Fibroblast of lung (primary cell): ENCODE measurements at places on chromosomes 5 and 9. TPM values are rescaled to one million over a fixed set of nuclear protein-coding genes. Genes with fewer than 3 reads are reported as not detected.

DNA sequence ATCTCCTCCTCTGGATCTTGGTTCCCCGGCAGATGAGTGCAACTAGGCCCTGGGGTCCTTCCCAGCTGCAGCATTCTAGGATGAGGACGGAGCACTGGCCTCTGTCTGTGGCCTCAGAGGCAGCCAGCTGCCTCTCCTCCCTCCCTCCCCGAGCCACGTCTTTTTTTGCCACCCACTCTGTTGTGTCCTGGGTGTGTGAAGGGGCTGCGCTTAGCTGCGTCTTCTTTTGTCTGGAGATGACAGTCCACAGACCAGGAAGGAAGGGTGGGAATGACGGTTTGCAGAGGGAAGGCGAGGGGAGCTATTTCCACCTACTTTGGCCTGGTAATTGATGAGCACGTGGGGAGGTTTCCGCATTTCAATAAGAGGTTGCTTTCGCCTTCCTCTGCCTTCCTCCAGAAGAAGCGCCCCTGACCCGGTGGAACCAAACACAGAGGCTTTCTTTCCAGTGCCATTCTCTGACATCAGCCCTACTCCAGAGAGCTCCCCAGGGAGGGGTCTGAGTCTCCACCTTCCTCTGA, 34.5 kb upstream of the GABRP start:
- H3K36me3 ChIP-seq: no peaks in the 10 kb centered on the region
- no peaks in the 10 kb centered on the region for H3K4me1 ChIP-seq

DNA sequence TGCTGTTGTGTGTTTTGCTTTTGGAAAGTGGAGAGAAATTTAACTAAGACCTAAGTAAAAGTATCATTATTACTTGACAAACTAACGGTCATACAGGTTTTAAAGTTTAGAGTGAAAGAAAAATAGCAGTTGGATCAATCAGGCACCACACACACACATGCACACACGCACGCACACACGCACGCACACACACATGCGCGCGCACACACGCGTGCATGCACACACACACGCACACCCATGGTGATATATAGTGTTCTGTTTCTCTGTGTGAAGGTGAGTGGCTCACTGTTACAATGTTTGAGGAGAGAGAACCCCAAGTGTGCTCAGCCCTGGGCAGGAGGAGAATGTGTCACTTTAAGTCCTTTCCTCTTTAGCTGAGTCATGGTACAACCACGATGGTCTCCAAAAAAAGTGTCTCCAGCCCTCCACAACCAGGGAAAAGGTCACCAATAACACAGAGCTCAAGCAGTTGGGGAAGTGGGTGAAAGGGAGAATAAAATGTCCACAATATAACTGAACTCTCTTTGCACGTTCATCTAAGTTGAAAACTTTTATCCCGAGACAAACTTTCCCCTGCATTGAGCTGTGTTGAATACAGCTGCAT, 3.2 kb downstream of the ZNF366 start:
- DNase-seq: peak; percentile 77
- no peaks in the 10 kb centered on the region for H3K27me3 ChIP-seq
- no peak overlapping the region for H3K4me3 ChIP-seq
- H3K36me3 ChIP-seq: no peaks in the 10 kb centered on the region
- H3K4me1 ChIP-seq: peaks cover 8% of the 10 kb centered on the region
- no peak overlapping the region for H3K27ac ChIP-seq

DNA sequence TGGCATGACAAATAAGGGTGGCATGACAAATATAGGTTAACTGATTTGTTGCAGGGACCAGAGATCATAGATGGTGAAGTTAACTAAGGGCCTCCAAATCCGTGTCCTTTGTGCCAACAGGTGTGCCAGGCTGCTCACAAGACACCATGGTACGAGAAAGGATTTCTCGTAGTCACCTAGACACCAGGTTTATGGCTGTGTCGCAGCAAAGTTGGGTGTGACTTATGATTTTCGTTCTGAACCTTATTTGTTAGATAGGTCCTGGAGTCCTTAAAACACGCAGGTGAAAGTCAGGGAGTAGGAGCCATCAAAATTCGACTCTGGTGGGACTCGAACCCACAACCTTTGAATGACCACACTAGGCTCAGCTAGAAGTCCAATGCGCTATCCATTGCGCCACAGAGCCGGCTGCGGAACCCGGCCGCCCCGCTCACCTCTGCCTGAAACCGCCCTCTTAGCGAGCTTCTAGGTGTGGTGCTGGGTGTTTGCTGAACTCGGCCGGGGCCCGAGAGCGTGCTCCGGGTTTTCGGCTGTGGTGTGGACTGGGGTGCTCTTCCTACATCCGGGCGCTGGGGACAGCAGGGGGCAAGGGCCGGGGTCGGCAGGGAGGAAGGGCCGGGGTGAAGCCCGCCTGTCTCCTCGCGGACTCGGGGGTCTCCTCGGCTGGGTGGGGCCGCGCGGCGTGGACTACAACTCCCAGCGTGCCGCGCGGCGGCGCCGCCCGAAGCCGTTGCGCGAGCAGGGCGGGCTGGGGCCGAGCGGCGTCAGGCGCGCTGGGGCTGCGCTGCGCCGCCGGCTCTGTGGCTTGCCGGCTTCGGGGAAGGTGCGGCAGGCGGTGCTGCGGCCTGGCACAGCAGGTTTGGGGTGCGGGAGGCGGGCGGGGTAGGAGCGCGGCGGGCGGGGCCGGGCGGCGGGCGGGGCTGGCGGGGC, at the start of gene SLC27A4:
Gene SLC27A4, plus strand, starts transcription at position 767 of the 930 bp plus-strand sequence. CDS start 2,606 bp downstream, outside the sequence.
- peak within 1 kb of the TSS; percentile 47 for H3K27ac ChIP-seq
- H3K27me3 ChIP-seq: no peaks in the 10 kb centered on the region
- H3K36me3 ChIP-seq: peaks cover 4% of the 10 kb centered on the region
- peak within 1 kb of the TSS; percentile 83 for H3K4me3 ChIP-seq
- peaks cover 2% of the 10 kb centered on the region for H3K4me1 ChIP-seq
- peak; percentile 65 for DNase-seq

Gene ZNG1C
- 9.2 and 15.9 TPM in 2 replicates for total RNA-seq

DNA sequence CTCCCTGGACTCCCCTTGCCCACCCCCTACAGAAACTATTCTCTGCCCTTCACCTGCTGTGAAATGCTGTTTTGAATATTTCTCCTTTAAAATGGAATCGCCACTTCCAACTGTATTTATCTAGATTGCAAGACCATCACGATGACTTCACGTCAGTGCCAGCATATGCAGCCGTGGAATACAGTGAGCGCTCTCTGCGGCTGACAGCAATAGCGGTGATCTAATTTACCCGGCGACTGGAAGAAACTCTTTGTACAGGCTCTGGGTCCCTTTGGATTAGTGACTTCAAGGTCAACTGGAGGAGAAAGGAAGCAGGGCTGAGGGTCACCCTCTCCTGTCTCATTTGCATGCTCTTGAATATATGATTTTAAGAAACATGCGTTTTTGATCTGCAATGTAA, 192.0 kb downstream of the IRX1 start:
- DNase-seq: no peak
- no peaks in the 10 kb centered on the region for H3K4me1 ChIP-seq
- H3K27me3 ChIP-seq: no peaks in the 10 kb centered on the region
- no peaks in the 10 kb centered on the region for H3K36me3 ChIP-seq

DNA sequence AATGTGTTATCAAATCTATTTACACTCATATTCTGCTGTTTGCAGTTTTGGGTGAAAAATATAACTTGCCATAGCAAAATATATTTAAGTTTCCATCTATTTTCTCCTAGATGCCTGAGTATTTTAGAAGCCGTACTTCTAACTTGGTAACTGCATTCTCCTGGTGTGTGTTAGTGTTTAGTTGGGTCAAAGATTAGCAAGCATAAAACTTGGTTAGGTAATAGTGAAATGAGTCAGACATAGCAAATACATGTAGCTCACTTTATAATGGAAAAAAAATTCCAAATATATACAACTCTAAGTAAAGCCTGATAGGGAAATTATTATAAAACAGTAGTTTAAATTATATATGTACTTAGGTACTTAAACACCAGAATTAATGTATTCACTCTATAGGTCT, 640.7 kb upstream of the ST8SIA4 start:
- no peaks in the 10 kb centered on the region for H3K36me3 ChIP-seq
- DNase-seq: peak; percentile 32
- H3K27ac ChIP-seq: no peak overlapping the region
- H3K4me3 ChIP-seq: no peak overlapping the region
- H3K4me1 ChIP-seq: no peaks in the 10 kb centered on the region
- H3K27me3 ChIP-seq: no peaks in the 10 kb centered on the region

Gene GLRA1
- not detected in 2 replicates for total RNA-seq

Gene ST6GALNAC4
- 28.1 and 32.6 TPM in 2 replicates for total RNA-seq

DNA sequence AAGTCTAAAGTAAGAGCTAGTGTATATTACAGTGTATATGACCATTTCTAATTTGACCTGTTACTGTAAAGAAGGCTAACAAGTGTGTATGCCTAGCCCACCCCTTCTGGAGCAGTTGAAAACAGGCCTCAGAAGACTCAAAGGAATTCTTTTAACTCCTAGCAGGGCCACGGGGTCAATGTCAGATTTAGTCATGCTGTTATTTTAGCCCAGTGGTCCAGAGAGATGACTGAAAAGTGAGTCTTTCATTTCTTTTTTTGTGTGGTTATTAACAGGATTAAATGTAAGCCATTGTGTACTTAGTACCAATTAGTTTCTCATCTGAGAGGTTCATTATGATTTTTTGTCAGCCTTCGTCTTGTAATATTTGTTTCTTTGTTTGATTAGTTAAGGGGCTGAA, 24.4 kb downstream of the ZCCHC7 start:
- no peaks in the 10 kb centered on the region for H3K36me3 ChIP-seq
- H3K4me3 ChIP-seq: no peak overlapping the region
- DNase-seq: peak; percentile 55
- peaks cover 2% of the 10 kb centered on the region for H3K4me1 ChIP-seq

GRCh38 chr5:109959652-109960051, 269.9 kb downstream of the MAN2A1 start:
- no peaks in the 10 kb centered on the region for H3K4me1 ChIP-seq
- H3K4me3 ChIP-seq: no peak overlapping the region
- no peaks in the 10 kb centered on the region for H3K36me3 ChIP-seq
- H3K27me3 ChIP-seq: no peaks in the 10 kb centered on the region

DNA sequence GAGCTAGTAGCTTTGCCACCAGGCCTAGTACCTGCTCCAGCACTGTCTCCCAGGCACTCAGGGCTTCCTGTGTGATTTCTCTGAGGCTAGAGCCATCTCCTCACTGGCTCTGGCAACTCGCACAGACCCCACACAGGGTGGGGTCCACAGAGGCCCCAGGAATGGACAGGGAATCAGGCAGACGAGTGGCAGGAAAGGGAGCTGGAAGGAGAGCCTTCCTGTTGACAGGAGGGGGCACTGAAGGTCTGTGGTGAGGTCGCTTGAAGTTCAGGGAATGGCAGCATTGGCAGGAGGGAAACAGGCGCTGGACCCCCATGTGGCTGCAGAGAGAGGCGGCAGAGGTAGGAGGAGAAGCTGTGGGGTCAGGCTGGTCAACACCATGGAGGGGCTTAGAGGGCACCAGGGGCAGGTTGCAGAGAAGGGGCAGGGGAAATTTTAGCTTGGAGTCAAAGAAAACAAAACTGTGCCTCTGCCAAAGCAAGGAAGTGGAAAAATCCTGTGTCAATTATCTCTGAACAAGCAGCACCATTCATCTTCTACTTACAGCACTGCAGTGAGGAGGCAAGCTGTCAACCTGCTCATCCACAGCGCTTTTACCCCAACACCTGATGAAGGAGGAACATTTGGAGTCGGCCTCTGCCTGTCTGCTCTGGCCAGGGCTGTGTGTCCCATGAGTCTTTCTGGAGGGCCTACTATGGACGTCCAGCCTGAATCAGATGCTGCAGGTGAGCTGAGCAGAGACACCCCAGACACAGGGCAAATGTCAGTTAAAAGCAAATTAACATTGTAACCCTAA, 270.2 kb downstream of the FSTL4 start:
- H3K4me3 ChIP-seq: no peak overlapping the region
- no peaks in the 10 kb centered on the region for H3K4me1 ChIP-seq

- no peak overlapping the region for H3K27ac ChIP-seq
- no peaks in the 10 kb centered on the region for H3K27me3 ChIP-seq
- peak; percentile 93 for DNase-seq
- peak overlapping the region; percentile 40 for H3K4me3 ChIP-seq
- H3K4me1 ChIP-seq: no peaks in the 10 kb centered on the region
Measured at GRCh38 chr9:14031060-14031414, 282.9 kb downstream of the NFIB start.

Gene NEUROG1
- total RNA-seq: not detected in 2 replicates

DNA sequence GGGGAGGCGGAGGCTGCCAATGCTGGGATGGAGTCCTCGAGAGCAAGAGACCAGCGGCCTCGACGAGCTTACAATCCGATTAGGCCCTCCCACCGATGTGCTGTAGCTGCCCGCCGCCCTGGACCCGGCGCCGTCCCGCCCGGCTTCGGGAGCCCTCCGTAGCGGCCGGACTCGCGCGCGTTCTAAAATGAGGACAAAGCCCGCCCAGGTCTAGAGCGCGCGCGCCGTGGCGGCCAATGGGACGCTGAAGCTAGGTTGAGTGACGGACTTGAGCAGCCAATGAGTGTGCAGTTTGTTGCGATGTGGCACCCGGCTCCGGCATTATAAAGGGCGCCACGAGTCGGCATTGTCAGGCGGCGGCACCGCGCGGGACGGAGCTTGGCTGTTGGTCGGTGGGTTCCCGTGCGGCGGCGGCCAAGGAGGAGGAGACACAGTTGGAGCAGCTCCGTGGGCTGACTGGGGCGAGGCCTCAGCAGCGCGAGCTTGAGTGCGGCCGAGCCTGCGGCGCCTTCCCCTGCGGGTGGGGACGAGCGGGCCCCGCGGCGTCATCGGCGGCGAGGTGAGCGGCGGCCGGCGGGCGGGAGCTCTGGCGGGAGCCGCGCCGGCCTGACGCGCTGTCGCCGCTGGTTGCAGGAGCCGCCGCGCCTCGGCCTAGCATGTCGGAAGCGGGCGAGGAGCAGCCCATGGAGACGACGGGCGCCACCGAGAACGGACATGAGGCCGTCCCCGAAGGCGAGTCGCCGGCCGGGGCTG, at the start of gene HNRNPAB:
Gene HNRNPAB, plus strand, starts transcription at position 352 of the 753 bp plus-strand sequence. Its CDS starts 305 bp downstream, at position 657.
- peak within 1 kb of the TSS; percentile 98 for H3K4me3 ChIP-seq
- DNase-seq: peak; percentile 95
- peaks cover 19% of the 10 kb centered on the region for H3K4me1 ChIP-seq
- H3K27me3 ChIP-seq: no peaks in the 10 kb centered on the region

- H3K27me3 ChIP-seq: no peaks in the 10 kb centered on the region
- DNase-seq: no peak
- peak overlapping the region; percentile 13 for H3K27ac ChIP-seq
Measured at GRCh38 chr9:133897675-133898074, 94.4 kb downstream of the VAV2 start.

Gene GAS1
- 7.4 and 15.2 TPM in 2 replicates for total RNA-seq

GRCh38 chr5:39598661-39599248, 174.0 kb upstream of the DAB2 start:
- no peak overlapping the region for H3K4me3 ChIP-seq
- no peaks in the 10 kb centered on the region for H3K36me3 ChIP-seq
- no peak for DNase-seq
- no peaks in the 10 kb centered on the region for H3K4me1 ChIP-seq
